WERI-Rb-1 (cell line): ENCODE measurements at places on chromosomes 16 and 17.
A peak's percentile ranks its signal among the peaks of the same experiment; 100 is the strongest.

DNA sequence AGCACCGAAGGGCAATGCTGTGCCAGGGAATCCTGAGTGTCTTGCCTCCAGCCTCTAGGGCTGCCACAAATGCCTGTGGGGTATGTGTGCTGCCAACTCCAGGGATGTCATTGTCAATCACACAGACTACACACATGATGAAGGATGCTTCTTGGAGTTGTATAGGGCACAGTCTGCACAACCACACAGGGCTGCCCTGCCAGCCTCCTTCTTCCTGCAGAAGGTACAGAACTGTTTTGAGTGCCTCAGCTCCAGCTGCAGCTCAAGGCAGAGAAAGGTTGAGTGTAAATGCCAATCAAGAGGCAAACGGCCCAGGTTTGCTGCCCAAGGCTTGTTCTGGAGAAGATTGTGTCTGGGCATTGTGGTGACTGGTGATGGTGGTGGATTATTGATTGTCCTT is 15.6 kb downstream of the SCNN1B start:
- no peak for DNase-seq

- no peak for DNase-seq
Observed at GRCh38 chr16:53337294-53337693, 97.0 kb upstream of the RBL2 start.

DNA sequence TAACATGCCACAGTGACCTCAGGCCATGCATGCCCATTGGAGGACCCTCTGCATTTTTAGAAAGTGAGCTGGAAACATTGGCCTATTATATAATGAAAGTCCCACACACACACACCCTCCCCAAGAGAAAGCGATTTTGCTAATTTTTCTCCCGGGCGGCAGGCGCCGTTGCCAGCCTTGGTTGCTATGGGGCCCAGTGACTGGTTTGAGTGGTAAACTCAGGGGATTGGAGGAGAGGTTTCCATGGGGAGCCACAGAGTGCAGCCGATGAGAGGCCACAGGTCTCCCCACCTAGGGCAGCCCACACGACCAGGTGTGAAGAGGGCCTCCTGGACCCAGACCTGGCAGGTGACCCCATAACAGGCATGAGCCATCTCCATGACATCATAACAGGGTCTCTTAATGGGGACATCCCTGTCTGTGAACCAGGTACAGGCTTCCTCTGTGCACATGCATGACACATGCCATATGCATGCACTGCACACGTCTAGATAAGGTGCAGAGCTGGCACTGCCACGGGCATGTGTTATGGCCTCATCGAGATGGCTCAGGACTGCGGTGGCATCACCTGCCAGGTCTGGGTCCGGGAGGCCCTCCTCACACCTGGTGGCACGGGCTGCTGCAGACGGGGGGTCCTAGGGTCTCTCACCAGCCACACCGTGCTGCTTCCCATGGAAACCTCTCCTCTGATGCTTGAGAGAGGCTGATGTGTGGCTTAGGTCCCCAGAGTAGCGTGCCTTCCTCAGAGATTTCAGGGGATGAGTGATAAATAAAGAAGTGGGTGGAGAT is 144.1 kb downstream of the RBFOX3 start:
- DNase-seq = no peak

DNA sequence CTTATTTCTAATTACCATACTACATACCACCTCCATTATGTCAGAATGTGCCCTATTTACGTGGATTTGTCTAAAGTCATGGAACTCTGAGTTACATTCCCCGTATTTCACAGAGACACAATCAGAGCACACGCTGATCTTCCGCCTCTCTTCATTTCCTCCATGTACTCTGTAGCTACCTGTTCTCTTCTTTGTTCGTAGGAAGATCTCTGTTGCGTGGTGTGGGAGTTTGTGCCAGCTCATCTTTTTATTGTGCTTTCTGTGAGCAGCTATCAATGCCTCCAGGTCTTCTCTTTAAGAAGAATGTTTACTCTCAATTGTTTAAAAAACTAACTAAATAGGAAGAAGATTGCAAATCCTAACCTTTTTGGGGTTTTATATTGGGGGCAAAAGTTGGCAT is 26.9 kb downstream of the NLRC5 start:
- DNase-seq = no peak

- DNase-seq = no peak
Observed at GRCh38 chr16:35798885-35799426, 2339.5 kb downstream of the TP53TG3F start.

GRCh38 chr16:75841517-75841916 is 115.2 kb upstream of the CPHXL start:
- DNase-seq = no peak

DNA sequence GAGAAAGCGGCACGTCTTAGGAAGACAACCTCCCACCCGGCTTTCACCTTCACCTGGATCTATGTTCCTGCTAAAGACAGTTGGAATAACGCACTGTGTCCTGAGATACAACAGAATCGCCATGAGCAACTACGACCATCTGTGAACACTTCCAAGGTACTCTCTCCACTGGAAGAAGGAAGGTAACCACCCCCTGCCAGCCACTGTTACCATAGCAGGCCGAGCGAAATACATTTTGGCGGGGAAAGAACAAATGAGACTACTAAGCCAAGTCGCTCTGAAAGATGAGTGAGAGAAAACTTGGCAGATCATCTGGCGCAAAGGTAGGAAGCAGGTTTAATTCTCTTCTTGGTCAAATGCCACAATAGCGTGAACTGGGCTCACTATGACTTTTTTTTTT is 9.8 kb downstream of the CRK start:
- DNase-seq = no peak

DNA sequence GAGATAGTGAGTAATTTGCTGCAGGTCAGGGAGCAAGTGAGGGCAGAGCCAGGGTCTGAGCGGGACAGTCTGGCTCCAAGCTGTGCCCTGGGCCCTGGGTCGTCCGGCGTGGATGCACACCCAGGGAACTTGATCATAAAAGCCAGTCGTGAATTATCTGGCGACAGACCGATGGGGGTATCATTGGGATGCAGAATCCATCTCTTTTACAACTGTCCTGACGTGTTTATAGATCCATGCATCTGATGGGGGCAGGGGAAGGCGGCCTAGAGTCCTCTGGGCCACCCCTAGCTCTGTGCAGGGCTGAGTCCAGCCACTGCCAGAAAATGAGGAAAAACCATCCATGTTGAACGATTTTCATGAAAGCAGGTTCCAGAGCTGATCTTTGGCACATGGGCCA is 332.8 kb downstream of the C16orf95 start:
- no peak for DNase-seq

GRCh38 chr17:67689534-67690177 is 28.1 kb upstream of the NOL11 start:
- peak; percentile 55 for DNase-seq

DNA sequence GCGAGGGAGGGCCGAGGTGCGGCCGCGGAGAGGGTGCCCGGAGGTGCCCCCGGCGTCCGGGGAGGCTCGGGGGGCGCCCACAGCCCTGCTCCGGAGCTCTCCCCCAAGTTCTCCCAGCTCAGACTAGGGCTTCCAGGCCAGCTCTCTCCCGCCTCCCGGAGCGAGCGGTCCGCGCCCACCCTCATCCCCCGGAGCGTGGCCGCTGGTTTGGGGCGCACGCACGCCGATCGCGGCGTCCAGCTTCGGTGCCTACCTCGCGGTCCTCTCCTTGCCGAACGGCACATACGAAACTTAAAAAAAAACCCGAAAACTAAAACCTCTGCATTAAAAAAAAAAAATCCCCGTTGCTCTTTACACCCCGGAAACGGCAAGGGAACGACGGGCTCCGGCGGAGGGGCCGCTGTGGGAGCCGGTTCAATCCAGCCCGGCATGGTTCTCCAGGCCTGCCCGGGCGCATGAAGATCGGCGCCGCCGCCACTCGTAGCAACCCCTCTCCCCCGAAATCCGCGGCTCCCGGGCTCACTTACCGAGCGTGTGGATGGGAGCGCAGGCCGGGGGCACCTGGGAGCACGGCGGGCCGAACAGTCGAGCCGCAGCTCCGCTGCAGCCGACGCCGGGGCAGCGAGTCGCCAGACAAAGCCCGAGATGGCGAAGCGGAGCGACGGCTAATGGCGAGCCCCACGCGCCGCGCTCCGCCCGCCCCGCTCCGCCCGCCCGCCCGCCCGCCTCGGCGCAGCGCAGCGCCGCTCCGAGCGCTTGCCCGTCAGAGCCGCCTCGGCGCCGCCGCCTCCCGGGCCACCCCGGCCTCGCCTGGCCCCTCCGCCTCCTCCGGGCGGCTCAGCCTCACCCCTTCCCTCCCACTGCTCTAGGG is 973 bp upstream of the UBTF start:
- peak; percentile 55 for DNase-seq

GRCh38 chr17:4142107-4142900 is 526 bp downstream of the ZZEF1 start:
- DNase-seq = peak; percentile 24

DNA sequence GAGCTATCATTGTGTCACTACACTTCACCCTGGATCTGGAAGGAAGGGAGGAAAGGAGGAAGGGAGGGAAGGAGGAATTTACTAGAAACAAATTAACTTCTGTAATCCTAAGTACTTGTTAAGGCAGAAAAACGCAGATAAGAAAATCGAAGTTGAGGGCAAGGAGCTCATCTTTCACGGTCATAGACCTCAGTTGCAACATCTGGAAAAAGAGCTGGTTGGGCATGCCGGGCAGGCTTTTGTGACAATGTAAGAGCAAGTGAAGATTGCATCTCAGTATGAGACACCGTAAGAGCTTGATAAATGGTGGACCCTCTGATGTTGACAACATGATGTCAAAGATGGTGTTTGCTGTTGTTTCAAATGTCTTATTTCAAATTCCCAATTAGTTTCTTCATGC is 721.5 kb downstream of the MAF start:
- no peak for DNase-seq

- DNase-seq = peak; percentile 12
Observed at GRCh38 chr16:70158261-70158939, 15.2 kb upstream of the CLEC18C start.

- DNase-seq = no peak
Observed at GRCh38 chr16:47519037-47519436, 57.9 kb downstream of the PHKB start.

DNA sequence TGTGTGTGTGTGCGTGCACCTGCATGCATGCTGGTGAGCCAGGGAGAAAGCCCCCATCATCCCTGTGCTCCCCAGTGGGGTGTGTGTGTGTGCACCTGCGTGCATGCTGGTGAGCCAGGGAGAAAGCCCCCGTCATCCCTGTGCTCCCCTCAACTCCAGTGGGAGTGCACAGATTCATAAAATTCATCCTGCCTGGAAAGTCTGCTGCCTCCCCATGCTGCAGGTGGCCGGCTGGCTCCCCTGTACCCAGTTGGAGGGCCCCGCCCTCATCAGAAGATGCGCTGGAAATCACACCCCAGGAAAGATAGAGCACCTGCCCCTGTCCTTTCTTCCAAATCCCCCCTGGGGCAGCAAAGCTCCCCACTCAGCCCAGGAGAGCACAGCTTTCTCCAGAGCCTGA is 84.8 kb upstream of the DOC2B start:
- peak; percentile 2 for DNase-seq

DNA sequence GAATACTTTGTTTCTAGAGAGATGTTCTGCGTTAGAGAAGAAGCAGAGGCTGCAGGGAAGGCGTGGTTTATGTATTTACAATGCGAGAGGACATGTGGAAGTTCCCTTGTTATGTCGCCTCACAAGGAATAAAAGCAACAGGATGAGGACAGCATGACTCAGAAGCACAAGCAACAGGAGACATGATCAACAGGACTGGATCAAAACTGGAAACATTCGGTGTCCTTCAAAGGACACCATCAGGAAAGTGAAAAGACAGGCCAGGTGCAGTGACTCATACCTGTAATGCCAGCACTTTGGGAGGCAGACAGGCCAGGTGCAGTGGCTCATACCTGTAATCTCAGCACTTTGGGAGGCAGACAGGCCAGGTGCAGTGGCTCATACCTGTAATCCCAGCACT is 52.6 kb downstream of the CCDC57 start:
- no peak for DNase-seq

DNA sequence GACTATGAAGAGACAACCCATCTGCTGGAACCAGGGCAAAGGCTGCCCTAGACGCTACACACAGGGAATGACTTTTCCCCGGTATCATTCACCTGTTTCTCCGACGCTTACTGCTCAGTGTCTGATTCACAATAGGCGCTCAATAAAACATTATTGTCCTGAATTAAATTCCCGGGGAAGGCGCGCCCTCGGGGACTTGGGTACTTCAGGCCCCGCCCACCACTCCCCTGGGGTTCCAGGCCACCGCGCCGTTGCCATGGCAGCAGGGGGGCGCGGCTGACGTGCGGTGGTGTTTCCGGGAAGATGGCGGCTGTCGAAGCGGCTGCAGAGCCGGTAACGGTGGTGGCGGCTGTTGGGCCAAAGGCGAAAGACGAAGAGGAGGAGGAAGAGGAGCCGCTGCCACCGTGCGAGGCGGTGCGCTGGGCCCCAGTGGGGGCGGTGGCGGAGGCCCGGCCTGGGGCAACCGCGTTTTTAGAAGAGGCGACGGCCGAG is at the start of gene RUNDC1:
Gene RUNDC1 (plus strand): TSS at position 292 of the 492 bp plus-strand sequence. CDS start 12 bp downstream, at position 304.
- peak; percentile 96 for DNase-seq

DNA sequence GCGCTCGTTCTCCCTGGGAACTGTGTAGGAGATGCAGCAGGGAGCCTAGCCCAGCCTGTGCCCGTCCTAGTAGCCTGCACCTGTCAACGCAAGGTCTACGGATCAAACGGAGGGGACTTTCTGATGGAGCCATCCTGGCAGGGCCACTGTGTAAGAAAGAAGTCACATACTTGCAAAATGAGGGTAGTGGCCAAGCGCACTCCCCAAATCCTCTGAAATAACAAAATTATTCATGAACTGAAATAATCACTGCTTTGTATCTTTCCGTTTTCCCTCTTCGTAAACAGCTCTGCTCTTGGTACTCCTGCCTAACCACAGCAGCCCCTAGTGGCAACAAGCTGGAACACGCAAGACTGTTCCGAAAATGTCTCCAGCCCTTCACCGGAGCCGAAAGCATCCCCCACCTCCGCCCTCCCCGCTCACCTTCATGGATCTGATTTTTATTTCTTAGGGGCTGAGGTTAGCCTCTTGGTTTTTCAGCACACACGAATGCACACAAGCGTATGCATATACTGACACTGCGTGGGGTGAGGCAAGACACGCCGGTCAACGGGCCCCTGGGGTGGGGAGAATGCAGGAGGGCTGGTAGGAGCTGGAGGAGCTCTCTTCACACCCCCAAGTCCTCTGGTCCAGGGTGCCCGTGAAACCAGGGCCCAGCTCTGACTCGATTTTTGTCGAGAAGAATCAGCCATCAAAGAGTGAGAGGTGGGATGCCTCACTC is 100.8 kb downstream of the ABCC12 start:
- DNase-seq = peak; percentile 54

GRCh38 chr17:58969156-58969555 is 137.5 kb downstream of the TRIM37 start:
- DNase-seq = no peak

DNA sequence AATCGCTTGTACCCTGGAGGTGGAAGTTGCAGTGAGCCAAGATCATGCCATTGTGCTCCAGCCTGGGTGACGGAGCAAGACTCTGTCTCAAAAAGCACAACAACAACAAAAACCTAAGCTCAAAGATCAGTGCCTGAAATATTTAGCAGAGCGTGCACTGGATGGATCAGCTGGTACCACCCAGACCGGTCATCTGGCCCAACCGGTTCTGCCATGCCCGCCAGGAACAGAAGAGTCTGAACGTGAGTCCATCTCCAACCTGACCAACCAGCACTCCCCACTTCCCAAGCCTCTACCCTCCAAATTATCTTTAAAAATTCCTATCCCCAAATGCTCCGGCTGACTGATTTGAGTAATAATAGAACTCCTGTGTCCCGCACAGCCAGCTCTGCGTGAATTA is 1.5 kb upstream of the UQCC4 start:
- no peak for DNase-seq

- peak; percentile 56 for DNase-seq
Observed at GRCh38 chr16:87653234-87653633, 50.9 kb downstream of the JPH3 start.

- DNase-seq = no peak
Observed at GRCh38 chr16:81469710-81470535, 25.3 kb downstream of the CMIP start.

- DNase-seq = no peak
Observed at GRCh38 chr17:74408815-74409214, 23.1 kb upstream of the GPRC5C start.
